ENCODE measurements at places on chromosomes 4 and X.

- DNase-seq, result no peak
Measured at GRCh38 chrX:7372825-7373525, 225.0 kb upstream of the PUDP start.

- no peak for DNase-seq
Measured at GRCh38 chrX:46595084-46595483, 21.5 kb downstream of the CHST7 start.

- DNase-seq, result no peak
Measured at GRCh38 chrX:154596290-154596929, 11.5 kb downstream of the CTAG1A start.

GRCh38 chr4:164239976-164240375 lies 514.0 kb upstream of the SMIM31 start:
- no peak for DNase-seq

- DNase-seq, result no peak
Measured at GRCh38 chr4:30726090-30726675, 6.0 kb downstream of the PCDH7 start.

DNA sequence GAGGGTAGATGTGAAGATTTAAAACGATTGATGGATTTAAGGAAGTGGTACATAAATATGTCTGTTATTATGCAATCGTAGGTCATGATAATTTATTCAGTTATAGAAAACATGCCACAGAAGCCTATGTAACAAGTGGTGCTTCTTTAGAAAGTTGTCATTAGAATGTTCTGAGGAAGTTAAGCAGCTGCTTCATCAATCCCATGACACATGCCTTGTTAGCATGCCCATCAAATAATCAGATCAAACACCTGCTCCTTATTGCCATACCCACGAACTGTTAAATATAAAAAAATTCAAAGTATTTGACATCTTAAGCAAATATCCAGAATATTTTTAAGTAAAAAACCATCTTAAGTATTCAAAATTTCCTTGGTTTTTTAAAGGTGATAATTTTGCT lies 76.4 kb upstream of the MYOZ2 start:
- DNase-seq, result no peak

DNA sequence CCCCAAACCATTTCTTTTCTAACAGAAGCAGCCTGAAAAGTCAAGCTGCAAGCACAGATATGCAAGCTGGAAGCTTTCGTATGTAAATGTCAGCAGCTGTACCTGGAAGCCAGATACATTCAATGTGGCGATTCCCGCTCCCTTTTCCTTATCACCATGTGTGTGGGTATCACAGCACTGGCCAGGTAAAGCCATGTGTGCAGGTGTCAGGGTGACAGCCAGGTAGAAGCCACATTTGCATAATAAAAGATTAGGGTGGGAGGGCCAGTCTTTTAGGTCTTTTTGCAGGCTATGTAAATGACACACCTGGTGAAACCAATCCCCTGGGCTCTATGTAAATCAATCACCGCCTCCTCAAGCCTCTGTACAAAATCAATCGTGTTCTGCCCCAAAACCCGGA lies 50.1 kb downstream of the RXFP1 start:
- DNase-seq, result no peak

- DNase-seq, result no peak
Measured at GRCh38 chr4:148542922-148543623, 100.9 kb upstream of the NR3C2 start.

DNA sequence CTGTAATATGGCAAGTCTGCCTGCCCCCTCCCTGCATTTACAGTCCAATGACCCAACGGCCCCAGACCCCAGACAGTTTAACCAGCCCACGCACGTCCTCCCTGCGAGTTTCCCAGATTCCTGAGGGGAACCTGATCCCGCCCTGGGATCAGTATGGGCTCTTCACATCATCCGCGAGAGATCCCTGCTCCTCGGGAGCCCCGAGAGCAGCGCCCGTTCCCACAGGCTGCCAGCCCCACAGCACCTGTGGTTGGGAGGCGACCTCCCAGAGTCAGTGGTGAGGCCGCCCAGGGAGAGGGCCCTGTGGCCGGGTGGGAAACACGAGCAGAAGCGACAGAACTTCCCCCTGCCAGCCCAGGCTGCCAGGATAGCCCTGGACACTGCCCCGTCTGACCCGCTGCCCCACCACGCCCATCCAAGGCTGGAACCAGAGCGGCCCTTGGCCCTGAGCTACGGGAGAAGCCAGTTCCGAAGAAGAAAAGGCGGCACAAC lies 32.8 kb downstream of the TSC22D3 start:
- DNase-seq, result no peak
